ENCODE measurements at places on chromosomes 11 and 22.

- DNase-seq = no peak
These were observed 270.7 kb downstream of the ETS1 start for GRCh38 chr11:128316541-128317227.

DNA sequence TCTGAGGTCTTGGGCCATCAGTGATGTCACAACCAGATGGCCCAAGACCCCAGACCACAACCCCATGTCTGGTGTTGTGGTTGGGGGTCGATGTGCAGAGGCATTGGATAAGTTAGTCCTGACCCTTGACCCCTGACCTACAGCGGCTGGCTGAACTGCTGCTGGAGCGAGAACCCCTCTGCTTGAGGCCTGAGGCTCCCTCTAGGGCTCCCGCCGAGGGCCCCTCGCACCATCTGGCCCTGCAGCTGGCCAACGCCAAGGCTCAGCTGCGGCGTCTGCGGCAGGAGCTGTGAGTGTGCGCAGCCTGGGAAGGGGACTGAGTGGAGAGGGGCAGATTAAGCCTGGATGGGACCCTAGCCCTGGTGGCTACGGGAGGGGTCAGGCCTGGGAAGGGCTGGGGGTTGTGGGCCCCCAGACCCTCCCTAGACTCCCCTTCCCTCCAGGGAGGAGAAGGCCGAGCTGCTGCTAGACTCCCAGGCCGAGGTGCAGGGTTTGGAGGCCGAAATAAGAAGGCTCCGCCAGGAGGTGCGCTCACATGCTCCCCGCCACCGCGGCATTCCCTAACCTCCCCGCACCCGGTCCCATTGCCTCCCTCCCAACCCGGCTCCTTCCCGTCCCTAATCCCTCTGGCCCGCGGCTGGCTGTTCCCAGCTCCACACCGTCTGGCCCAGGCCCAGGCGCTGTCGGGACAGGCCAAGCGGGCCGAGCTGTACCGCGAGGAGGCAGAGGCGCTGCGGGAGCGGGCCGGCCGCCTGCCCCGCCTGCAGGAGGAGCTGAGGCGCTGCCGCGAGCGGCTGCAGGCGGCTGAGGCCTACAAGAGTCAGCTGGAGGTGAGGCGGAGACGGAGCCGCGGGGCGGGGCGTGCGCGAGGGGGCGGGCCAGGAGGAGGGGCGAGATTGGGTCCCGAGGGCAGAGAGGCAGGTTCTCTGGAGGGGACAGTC is 2.1 kb downstream of the CCDC88B start:
- DNase-seq = peak; percentile 63

GRCh38 chr22:29979777-29980321 is 96.9 kb downstream of the MTMR3 start:
- DNase-seq = no peak

DNA sequence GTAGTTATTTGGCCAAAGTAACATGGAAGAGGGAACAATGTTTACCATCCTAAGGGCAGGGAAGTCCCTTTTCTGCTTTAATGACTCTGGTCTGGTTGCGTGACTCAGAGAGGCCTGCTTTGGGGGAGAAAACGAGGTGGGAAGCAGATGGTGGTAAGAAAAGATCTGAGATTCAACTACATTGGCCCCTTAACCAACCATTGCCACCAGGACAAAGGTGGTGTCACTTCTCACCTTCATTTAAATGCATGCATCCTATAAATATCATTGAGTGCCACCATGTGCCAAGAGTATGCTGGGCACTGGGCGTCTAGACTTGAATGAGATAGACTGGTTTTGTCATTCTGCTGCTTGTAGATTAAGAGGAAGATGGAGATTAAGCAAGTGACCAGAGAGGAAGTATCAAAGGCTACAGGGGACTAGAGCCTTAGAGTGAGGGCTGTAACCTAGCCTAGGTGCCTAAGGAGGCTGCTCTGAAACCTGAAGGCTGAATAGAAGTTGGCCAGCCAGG is 3.6 kb upstream of the SORL1 start:
- no peak for DNase-seq

GRCh38 chr11:95922536-95923438 is 1.1 kb downstream of the MTMR2 start:
- DNase-seq = peak; percentile 20
